Stimulated activated CD4-positive, alpha-beta T cell treated with anti-CD3 and anti-CD28 coated beads, Interleukin-12 subunit alpha, Interleukin-12 subunit beta, amount 100 ng/mL, for 4 hours (primary cell): ENCODE measurements at places on chromosomes 11 and 22.
A peak's percentile ranks its signal among the peaks of the same experiment; 100 is the strongest.

DNA sequence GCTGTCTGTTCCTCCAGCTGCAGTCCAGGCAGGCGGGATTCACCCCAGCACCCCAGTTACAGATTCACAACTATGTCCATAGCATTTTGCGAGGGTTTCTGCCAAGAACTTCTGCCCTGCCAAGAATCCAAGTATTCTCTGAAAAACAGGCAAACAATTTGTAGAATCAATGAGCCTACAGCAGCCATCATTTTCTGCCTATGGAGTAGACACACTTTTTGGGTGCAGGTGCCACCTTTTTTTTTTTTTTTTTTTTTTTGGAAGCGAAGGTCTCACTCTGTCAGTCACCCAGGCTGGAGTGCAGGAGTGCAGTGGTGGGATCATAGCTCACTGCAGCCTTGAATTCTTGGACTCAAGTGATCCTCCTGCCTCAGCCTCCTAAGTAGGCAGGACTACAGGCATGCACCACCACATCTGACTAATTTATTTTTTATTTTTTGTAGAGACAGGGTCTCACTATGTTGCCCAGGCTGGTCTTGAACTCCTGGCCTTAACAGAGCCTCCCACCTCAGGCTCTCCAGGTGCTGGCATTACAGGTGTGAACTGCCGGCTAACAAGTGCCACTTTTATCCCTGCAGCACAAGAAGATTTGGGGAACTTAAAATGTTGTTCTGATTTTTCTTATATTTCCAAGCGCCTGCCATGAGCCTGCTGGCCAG lies 195.1 kb downstream of the SNX19 start:
- no peak for DNase-seq

- DNase-seq = peak; percentile 53
Observed at GRCh38 chr22:41862530-41863266, 29.8 kb downstream of the SREBF2 start.

DNA sequence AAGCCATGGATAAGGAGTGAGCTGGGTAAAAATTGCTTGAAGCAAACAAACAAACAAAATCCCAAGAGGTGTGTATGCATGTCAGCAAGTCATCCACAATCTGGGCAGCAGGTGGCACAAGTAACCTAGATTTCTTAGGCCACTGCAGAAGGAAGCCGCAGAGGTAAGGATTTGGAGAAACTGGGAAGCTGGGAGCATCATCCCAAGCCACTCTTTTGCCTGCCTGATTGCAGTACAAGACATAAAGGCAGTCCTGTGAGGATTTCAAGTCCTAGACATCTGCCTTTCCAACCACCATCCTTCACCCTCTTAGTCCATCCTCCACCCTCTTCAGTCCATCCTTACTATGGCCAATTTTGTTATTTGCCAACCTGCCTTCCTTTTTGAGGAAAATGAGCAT lies 67.2 kb upstream of the BMAL1 start:
- DNase-seq = no peak

DNA sequence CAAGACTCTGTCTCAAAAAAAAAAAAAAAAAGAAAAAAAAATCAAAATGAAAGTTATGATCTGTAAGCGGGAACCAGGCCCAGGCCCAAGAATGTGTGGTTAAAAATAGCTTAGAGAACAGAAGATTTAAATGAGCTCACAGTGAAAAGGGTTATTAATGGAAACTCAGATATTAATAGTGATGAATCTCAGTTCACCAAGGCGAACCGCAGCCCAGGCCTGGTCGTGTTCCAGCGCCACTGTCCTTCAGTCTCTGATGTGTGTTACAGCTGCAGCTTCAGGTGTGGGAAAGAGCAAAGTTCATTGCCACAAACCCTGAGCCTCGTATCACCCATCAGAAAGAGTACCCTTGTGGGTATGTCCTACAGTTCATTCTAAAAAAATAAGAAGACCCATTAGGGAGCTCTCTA lies 107.1 kb downstream of the GAB2 start:
- no peak for DNase-seq

DNA sequence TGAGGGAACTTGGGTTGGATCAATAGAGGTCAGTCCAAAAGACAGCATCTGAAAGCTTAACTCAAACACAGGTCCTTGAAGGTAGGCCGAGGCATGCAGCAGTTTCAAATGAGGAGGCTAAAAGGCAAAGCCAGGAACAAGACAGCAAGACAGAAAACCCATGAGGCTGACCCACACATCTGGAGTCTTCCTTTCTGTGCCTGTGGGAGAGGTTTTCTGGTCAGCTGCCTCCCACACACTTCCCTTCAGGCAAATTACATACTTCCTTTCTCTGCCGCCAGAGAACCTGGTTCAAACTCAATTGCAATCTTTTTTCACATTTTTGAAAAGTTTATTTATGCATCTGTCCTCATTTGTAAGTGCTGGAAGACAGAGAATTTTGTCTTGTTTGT lies 29.8 kb upstream of the CRTAM start:
- DNase-seq = no peak

DNA sequence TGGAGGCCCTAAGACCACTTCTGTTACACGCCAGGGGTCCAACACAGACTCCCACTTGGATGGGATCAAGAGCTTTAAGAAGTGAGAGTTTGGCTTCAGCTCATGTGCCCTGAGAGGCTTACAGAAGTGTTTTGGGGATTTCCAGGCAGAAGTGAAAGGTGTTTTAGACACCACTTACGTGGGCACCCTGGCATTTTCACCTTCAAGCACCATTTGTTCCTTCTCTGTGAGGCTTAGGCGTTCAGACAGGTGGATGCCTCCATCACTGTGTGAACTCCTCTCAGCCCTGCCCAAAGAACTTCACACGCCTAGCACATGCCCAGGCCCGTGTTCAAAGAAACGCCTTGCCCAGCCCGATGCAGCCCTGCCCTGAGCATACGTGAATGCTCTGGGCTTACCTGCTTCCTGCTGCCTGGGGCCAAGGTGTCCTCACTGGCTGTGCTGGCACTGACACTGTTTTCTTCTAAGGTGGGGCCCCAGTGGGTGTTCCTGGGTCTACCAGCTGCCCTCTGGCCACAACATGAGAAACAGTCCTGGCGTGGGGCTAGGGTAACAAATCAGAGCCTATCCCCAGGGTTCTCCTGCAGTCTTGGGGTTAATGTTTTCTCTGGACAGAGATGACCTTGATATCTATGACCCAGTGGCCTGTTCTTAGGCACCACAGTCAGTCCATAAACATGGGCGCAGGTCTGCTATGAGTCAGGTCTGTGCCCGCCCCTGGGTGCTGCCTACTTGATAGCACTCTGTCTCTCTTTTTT lies 34.0 kb downstream of the AMPD3 start:
- DNase-seq = no peak

DNA sequence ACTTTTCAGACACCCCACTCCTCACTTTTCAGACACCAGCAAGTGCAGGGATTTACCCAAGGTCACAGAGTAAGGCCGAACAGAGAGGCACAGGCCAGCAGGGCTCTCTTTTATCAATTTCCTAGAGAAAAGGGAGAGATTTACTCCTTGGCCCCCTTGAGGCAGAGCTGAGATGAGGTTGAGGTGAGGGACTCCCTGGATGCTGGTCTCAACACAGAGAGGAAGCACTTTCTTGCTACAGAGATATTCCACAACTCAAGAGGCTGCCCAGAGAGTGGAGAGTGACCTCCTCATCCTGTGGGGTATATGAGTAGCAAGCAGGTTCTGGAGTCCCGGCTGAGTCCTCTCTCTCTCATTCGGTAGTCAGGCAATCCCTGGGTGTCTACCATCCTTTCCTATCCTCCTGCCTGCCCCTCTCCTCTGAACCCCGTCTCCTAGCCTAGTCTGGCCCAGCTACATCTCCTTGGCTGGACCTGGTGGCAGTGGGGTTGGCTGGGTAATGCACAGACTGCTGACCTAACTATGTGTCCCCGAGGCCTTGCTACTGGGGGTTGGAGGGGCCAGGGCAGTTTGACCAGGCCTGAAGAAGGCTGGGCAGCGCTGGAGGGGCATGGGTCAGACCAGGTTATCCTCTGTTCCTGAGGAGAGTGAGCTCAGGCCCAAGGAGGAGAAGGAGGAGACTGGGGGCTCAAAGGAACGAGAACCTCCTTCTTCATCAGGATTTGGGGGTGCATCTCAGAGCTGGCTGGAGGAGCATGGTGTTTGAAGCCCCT lies 1.8 kb upstream of the ARHGEF17 start:
- no peak for DNase-seq

GRCh38 chr22:22349455-22349836 lies 104.9 kb downstream of the VPREB1 start:
- no peak for DNase-seq

GRCh38 chr22:37968452-37969251 lies 15.2 kb downstream of the POLR2F start:
- DNase-seq = no peak

GRCh38 chr11:103906291-103906867 lies 130.1 kb upstream of the DDI1 start:
- no peak for DNase-seq

DNA sequence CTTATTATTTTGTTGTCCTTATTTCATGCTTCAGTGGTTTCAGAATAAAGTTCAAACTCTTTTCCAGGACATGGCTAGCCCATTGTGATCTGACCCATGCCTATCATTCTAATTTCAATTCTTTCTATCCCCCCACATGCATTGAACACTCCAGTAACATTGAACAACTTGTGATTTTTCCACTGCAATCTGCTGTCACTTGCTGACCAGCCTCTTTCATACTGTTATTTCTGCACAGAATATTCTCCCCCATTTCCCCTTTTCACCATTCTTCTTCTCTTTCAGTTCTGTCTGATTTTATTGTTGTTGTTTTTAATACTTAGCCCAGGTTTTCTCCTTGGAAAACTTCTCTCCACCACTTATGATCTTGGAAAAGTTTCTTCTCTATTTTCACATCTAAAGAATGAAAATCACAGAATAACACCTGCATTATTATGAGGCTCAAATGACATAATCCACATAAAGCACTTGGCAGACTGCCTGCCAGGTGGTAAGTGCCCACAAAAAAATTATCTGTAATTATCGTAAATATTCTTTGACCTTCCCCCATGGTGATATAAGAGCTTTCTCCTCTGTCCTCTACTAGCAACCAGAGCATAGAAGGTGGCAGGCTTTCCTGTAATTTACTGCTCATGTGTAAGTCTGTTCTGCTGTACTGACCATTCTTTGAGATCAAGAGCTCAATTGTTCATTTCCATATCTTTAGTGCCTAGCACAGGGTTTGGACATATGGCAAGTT lies 51.9 kb upstream of the EED start:
- no peak for DNase-seq

DNA sequence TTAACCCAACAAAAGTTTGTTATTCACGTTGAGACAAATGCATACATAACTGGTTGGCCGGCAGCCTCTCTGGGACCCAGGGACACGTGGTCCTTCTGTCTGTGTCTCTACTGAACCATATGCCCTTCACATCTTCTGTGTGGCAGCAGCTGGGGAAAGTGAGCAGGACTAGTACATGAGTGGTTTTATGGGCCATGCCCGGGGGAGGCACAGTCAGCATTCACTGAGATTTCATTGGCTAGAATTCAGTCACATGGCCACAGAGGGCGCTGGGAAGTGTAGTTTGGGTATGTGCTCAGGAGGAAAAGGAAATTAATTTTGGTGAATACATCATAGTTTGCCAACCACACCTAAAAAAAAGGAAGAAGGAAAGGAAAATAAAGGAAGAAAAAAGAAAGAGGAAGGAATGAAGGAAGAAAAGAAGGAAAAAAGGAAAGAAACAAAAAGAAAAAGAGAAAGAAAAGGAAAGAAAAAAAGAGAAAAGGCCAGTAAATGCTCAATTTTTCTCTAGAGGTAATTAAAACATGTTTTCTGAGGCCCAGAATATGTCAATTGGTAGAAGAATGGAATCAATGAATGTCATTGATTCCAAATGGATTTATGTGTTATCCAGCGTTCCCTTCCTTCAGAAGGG lies 55.9 kb upstream of the KIRREL3 start:
- no peak for DNase-seq

DNA sequence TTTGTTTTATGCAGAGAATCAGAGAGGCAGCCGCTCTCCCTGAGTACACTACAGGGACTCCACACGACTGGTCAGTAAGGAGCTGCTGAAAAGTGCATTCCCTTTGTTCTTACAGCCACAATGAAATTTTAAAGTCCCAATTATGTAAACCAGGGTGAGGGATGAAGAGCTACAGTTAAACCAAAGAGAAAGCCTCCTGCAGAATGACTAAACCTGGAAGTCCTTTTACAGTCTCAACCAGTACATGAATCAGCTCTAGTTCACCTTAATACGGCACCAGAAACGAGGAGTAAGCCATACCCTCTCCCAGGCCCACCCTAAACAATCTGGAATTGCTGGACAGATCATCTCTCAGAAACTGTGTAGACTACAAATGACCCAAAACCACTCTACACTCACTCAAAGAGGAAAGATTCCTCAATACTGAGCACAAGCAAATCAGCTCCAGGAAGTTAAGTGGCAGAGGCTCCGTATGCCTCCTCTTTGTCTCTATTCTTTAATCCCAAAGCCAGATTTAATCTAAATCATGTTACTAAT lies 113.1 kb downstream of the RBFOX2 start:
- DNase-seq = no peak

- DNase-seq = no peak
Observed at GRCh38 chr11:32890843-32891656, 1.6 kb upstream of the QSER1 start.

DNA sequence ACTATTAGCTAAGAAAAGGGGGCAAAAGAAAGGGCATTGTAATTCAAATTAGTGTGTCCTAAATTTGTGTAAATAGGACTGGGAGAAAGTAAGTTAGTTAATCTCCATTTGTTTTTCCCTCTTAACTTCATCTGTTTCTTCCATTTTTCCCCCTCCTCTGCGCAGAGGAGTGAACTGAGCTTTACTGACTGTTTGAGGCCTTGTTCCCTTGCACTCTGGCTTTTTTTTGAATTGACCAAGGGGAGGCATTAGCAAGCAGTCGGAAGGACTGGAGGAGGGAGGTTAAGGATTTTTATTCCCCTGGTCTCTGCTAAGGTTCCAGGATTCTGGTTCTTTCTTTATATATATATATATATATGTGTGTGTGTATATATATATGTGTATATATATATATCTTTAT lies 15.2 kb upstream of the FANCF start:
- no peak for DNase-seq

GRCh38 chr22:19807914-19808872 lies 46.5 kb downstream of the GNB1L start:
- DNase-seq = no peak

- DNase-seq = no peak
Observed at GRCh38 chr22:19287889-19288288, 3.6 kb downstream of the CLTCL1 start.

- DNase-seq = no peak
Observed at GRCh38 chr11:132803436-132803835, 728.9 kb downstream of the OPCML start.

DNA sequence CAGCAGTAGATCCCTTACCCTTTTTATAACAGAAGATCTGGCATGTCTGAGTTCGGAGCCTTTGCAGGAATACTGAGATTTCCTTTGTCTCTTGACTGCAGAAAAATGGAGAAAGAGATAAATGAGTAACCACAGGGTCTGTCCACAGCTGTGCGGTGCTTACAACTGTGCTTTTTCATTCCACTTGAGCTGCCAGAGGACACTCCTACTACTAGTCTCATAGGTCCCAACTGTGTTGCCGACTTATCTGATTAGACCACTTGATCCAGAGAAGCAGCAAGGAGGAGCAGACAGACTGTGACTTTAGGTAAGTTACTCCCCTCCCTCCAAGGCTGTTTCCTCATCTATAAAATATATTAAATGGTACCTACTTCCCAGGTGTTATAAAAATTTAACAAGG lies 17.5 kb downstream of the FAM227A start:
- DNase-seq = no peak
